ENCODE measurements at places on chromosomes 6 and 20.

- no peak for DNase-seq
Measured at GRCh38 chr6:72733045-72733444, 111.2 kb downstream of the KCNQ5 start.

DNA sequence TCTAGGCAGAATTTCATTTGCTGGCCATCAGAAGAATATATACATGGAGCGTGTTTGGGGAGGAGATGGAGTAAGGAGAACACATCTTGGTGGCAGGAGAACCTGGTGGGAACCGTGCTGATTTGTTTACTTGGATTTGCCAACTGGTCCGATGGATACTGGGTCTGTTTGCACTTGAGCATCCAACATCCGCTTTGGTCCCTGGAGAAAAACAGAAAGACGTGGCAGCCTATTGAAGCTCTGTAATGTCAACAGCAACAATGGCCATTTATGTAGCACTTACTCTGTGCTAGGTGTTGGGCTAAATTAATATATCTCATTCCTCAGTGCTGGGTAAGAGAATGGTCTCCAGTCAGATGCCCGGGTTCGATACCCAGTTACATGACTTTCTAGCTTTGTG is 125.6 kb downstream of the BCAS1 start:
- DNase-seq, result no peak

DNA sequence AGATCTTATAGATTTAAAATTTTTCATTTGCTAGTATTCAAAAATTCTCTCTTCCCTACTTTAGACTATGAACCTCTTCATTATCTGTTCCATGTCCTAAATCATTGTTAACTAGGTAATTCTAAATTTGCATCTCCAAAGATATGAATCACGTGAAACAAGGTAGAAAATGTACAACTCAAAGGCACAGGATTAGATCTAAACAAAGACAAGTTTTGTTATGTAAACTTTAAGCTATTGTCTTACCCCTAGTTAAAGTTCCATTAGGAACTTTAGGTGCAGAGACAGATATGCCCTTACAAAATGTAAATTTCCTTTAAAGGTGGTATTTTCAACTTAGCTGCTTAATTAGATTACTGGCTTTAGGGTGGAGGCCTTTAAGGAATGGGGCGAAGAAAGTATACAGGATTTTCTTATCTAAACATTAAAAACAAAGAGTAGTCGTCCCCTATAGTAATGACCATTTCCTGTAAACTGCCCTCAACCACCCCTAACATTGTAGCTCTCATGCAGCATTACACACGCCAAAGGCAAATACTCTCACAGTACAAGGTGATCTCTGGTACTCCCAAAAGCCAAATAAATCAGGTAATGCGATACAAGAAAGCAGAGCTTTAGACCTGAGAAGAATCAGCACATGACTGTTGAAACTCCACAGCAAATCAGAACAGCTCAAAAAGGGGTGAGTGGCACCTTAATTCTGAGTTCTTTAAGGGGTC is 57.4 kb upstream of the MRAP2 start:
- no peak for DNase-seq

DNA sequence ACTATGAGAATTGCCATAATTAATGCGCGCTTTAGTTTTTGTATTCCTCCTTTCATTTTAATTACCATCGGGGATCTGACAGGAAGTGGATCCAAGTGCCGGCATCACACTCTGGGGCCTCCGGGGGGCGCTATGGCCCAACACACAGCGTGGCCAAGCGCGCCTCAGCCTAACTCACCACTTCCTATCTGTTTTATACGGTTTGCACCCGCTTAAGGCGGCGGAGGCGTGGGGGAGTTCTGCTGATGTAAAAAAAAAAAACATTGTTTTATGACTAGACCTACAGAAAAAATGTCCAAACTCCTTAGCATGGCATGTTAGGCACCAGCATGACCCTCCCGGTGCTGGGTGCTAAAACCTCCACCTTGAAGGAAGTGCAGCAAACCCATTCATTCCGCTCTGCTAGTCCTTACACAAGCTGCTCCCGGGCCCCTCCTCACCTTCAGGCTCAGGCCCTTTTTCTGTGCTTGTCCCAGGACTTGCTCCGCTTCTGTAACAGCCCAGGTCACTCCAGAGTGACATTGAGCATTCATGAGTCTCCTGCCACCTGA is 4.5 kb upstream of the EBF4 start:
- peak; percentile 53 for DNase-seq

GRCh38 chr6:79450984-79451383 is 86.2 kb downstream of the LCA5 start:
- DNase-seq, result no peak

DNA sequence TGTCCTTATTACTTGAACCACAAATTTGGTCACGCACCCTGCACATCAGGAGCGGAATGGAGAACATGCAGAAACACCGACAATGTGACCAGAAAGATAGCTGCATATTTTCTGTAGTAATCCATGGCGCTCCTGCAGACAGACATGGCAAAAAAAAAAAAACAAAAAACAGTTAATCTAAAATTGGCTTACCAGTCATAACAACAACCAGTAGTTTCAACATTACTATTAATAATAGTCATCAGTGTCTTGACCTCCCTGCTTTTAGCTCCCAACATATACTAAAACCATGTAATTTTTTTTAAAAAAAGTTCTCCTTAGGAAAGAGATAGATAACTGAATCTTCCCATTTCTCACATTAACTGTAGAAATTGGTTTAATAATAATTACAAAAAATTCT is 6.8 kb downstream of the CGA start:
- DNase-seq, result no peak

DNA sequence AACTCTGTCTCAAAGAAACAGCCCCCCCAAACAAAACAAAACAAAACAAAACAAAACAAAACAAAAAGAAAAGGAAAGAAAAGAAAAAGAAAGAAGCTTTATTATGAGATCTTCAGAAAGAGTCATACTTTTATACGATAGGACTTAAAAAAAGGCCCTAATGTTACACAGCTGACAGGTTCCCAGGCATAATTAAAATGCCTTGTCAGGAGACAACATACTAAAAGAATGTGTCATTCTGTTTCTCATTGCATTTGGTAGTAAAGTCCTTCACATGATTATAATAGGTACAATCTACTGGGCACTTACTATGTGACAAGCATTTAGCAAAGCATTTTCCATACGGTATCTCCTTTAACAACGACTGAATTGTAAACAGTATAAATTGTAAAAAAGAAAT is 36.4 kb upstream of the RPN2 start:
- no peak for DNase-seq

GRCh38 chr6:120211955-120212792 is 862.6 kb upstream of the MAN1A1 start:
- no peak for DNase-seq

- no peak for DNase-seq
Measured at GRCh38 chr6:41663568-41663967, 25.3 kb downstream of the MDFI start.

GRCh38 chr20:24935766-24936525 is 13.1 kb upstream of the CST7 start:
- no peak for DNase-seq

- no peak for DNase-seq
Measured at GRCh38 chr6:100105919-100106529, 112.0 kb upstream of the MCHR2 start.

- DNase-seq, result no peak
Measured at GRCh38 chr6:87851674-87852299, 149.8 kb upstream of the AKIRIN2 start.

DNA sequence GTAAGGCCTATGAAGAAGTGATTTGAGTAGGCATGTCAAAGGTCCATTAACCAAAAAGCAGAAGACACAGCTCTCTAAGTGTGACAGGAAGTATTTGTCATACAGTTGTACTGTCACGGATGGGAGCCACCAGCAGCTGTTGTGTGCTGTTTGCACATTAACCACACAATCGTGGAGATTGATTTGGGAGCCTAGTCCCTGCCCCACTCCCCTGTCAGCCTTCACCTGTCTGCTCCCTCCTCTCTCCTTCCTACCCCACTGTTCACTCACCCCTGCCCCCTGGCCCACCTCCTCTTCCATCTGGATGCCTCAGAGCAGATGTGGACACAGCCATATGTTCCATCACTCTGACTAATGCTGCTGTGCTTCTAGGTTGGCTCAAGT is 124.7 kb upstream of the SPACA1 start:
- peak; percentile 75 for DNase-seq

- no peak for DNase-seq
Measured at GRCh38 chr20:23510000-23510590, 19.2 kb downstream of the CST8 start.

DNA sequence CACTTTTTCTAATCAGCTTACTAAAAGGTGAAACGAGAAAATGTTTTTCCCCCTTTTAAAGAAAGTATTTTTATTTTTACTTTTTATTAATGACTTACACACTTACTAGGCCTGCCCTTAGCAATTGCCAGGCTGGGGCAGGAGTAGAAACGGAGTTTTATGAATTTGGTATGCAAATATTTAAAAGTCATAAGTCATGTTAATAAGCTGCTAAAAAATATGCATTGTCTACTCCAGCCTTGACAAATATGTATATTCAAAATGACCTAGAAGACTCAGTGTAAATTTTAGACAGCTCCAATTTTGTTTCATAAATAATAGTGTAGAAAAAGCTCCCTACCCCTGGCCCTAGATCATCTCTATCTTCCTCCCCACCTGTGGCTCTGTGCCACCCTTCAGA is 17.5 kb upstream of the TGM6 start:
- DNase-seq, result no peak

DNA sequence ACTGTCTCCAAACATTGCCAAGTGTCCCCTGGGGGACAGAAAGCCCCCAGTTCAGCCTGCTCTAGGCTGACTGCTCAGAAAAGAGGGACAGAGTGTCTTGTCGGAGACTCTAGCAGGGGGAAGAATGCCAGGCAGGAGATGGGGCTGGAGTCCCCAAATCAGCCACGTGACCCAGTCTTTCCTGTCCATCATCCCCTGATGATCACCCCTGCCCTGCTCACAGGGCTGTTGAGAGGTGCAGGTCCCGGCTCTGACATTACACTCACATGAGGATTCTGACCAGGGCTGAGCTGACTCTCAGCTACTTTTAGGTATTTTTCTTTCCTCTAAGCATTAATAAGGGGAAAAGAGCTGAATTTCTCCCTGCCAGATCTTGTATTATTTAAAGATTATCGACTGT is 115.8 kb downstream of the SULF2 start:
- no peak for DNase-seq

GRCh38 chr6:26021001-26021349 is 58.4 kb downstream of the TRIM38 start:
- DNase-seq, result no peak

DNA sequence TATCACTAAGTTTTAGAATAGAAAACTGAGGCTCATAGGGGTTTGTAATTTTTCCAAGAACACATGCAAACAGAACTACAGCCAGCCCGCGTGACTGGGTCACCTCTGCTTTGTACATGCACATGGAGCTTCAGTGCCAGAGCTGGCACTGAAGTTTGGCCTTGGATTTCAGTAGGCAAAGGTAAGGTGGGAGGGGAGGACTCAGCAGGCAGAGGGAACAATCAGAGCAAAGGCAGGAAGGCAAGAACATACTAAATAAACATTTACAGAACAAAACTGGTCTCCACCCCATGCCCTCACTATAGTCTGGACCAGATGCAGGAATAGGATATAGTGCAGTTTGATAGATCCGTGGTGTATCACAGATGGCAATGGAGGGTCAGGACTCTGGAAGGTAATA is 13.6 kb upstream of the ABRACL start:
- no peak for DNase-seq

DNA sequence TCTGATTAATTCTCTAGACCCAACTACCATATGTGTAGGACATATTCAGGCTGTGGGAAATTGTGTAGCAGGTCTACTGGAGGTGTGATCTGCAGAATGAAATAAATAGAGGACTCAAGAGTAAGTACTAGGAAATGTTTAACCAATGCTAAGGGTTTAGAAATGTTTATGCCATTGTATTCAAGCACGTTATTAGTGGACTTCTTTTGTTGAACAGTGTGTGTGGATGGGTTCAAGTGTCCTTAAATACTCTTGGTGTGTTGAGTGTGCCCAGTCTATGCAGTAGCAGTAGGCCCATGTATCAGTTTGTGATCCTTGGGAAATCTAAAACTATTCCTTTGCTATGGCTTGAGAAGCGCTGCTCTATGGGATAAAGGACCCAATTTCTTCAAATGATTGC is 112.1 kb downstream of the FARS2 start:
- no peak for DNase-seq

DNA sequence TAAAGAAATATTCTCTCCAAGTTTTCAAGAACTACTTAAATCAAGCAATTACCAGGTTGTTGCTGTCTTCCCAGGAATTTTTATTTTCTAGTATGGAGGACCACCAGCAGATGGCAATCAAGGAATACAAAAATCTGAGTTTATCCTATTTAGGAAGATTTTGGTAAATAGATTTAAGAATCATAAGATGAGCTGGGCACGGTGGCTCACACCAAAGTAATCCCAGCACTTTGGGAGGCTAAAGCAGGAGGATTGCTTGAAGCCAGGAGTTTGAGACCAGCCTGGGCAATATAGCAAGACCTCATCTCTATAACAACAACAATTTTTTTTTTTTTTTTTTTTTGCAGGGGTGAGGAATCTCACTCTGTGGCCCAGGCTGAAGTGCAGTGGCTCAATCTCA is 19.3 kb upstream of the SEC63 start:
- no peak for DNase-seq

- DNase-seq, result no peak
Measured at GRCh38 chr6:91278416-91278815, 691.5 kb upstream of the MAP3K7 start.

- DNase-seq, result no peak
Measured at GRCh38 chr20:60558486-60558885, 600.3 kb downstream of the CDH26 start.

DNA sequence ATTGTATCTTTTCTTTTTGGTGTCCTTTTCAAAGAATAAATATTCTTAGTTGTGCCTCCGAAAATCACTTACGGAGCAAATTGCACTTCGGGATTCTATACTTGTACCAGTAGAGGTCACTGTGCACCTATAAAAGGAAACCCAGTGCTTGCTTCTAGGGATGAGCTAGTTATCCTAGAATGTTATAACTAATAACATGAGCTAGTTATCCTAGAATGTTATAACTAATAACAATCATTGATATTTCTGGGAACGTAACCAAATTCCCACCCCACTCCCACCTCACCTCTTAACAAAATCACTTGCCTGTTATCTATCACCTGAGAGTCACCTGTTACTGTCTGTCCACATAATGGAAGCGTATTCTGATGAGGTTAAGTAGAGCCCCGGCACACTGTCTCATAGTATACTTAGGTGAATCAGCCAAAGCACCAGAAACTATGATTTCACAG is 126.9 kb upstream of the TIAM2 start:
- no peak for DNase-seq

DNA sequence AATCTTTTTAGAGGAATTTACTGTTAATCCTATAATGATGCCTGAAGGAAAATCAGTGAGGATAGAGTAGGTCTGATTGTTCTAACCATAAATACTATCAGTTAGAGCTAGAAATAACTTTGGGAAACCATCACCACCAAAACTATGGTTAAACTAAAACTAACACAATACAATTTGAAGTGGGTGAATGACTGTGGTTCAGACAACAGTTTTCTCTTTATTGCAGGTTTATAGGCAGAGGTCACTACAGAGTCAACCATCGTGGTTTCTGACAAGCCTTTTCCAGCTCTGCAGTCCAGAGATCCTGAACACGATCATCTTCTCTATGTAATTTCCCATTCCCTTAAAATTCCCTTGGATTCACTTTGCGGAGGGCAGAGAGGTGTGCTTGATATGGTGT is 134.3 kb downstream of the IBTK start:
- DNase-seq, result no peak

GRCh38 chr6:5710936-5711335 is 295.8 kb downstream of the NRN1 start:
- DNase-seq, result no peak
